ENCODE measurements at places on chromosomes 12 and 14.

- DNase-seq, result no peak
Measured at GRCh38 chr12:131203666-131204415, 250.1 kb downstream of the ADGRD1 start.

GRCh38 chr12:48001505-48002413 is 2.5 kb downstream of the COL2A1 start:
- DNase-seq, result peak; percentile 39

DNA sequence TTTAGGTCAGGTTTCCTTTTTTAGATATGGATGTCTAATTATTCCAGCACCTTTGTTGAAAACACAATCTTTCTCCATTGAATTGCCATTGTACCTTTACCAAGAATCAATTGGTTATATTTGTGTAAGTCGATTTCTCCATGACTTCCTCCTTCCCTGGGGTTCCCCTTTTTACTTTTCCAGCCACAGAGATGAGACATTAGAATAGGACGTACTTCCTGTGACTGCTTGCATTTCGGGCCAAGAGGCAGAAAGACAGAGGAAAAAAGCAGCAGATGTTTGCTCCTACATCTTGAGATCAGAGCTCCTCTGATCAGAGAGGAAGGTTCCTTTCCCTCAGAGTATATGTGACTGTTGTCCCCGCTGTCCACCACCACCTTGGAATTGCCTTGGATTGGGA is 453.7 kb upstream of the RGS6 start:
- DNase-seq, result no peak

DNA sequence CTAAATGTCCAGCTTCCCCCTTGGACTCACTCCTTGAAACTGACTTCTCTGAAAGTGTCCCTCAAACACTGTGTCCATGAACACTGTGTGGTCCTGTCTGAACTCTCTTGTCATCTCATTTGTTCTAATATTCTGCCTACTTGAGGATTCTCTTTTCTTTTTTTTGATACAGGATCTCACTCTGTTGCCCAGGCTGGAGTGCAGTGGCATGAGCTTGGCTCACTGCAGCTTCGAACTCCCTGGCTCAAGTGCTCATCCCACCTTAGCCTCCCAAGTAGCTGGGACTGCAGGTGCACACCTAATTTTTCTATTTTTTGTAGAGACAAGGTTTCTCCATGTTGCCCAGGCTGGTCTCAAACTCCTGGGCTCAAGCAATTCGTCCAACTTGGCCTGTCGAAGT is 4.9 kb upstream of the HEBP1 start:
- no peak for DNase-seq

GRCh38 chr14:104556256-104557021 is 23.1 kb upstream of the C14orf180 start:
- DNase-seq, result no peak

GRCh38 chr12:85280984-85281630 is 1.1 kb downstream of the ALX1 start:
- no peak for DNase-seq

GRCh38 chr14:65853407-65853955 is 441.0 kb downstream of the FUT8 start:
- DNase-seq, result no peak

Data from NCI-H1105 treated with DMSO at 0.1 percent for 48 hours (cell line).